ENCODE measurements at places on chromosomes 16 and 17. TPM values are rescaled to one million over a fixed set of nuclear protein-coding genes. Genes with fewer than 3 reads are reported as not detected.

GRCh38 chr16:88526906-88527185 lies 43.4 kb upstream of the ZC3H18 start:
- no peak for DNase-seq

ABCC3 gene
- 19.8 TPM for total RNA-seq

DNA sequence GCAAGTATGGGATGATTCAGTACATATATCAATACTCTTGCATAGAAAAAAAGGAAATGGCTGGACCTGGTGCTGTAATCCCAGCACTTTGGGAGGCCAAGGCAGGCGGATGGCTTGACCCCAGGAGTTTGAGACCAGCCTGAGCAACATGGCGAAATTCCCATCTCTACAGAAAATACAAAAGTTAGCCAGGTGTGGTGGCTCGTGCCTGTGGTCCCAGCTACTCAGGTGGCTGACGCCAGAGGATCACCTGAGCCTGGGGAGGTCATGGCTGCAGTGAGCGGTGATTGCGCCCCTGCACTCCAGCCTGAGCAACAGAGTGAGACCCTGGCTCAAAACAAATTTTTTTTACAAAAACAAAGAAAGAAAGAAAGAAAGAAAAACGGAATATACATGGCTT lies 7.1 kb upstream of the SGF29 start:
- no peak for DNase-seq

MLLT6 gene
- 79.7 TPM for total RNA-seq

FSCN2 gene
- 2.0 TPM for total RNA-seq

DNA sequence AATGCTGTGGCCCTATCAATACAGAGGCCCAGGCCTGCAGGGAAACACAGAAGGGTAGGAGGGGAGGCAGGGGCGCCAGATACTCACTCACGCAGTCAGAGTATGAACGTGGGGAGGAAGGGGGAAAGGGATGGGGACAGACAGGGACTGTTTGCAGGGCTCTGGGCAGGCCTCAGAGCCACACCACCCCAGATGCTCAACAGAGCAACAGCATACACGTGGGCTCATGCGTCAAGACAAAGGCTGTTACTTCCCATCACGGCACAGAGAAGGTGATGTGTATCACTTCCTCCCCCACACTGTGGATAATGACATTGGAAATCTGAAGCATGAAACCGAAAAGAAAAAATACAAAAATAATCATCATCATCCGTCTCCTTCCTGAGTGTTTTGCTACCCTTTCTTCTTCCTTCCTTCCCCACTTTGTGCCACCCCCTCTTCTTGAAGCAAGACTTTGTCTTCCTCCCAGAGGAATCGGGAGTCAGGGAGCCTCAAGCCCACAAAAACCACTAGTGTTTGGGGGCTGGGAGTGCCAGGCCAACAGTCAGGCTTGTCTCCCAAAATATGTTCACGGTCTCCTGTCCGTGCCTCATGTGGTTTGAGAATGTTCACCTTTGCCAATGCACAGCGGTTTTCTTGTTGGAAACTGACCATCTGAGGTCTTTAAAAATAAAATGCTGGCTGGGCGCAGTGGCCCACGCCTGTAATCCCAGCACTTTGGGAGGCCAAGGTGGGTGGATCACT lies 20.1 kb downstream of the SLC39A11 start:
- DNase-seq, result no peak

- no peak for DNase-seq
Measured at GRCh38 chr16:55501549-55502322, 7.1 kb upstream of the LPCAT2 start.

NPIPA2 gene
- total RNA-seq, result 3.4 TPM

ZNF205 gene
- total RNA-seq, result 8.3 TPM

TNFRSF13B gene
- not detected for total RNA-seq

DNA sequence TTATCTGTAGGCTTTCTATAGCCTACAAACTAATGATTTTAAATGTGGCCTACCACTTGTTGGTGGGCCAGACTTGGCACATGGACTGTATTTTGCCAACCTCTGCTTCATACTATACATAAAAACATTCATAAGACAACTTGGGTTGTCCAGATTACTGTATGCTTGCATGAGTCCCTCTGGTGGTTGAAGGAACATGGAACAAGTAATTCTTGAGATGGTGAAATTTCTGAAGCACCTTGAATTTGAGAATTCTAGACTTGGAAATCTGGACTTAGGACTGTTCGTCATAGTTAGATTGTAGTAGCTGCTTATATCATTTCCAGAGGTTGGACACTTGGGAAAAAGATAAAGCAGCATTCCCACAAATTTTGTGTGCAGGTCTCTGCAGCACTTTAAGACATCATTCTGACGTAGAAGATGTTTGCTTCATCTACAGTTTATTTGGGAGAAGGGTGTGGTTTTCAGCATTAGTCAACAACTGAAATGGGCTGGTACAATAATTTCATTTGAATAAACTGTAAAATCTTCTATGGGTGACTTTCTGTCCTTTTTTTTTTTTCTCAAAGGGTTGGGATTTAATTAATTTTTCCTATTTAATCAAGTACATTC lies 31.2 kb downstream of the NFATC3 start:
- no peak for DNase-seq

DNA sequence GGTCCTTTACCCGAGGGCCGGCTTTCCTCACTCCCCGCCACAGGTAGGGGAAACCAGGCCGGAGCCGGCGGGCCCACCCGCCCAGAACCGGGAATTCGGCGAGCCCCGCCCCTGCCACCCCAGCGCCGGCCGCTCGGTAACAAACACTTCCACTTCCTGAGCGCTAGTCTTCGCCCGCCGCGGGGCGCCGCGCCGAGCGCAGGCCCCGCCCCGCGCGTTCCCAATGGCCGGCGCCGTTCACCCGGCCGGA lies 224 bp upstream of the NHERF1 start:
- DNase-seq, result no peak

- DNase-seq, result peak; percentile 36
Measured at GRCh38 chr17:80751946-80752581, 207.4 kb downstream of the RPTOR start.

XYLT1 gene
- total RNA-seq, result 32.4 TPM

DNA sequence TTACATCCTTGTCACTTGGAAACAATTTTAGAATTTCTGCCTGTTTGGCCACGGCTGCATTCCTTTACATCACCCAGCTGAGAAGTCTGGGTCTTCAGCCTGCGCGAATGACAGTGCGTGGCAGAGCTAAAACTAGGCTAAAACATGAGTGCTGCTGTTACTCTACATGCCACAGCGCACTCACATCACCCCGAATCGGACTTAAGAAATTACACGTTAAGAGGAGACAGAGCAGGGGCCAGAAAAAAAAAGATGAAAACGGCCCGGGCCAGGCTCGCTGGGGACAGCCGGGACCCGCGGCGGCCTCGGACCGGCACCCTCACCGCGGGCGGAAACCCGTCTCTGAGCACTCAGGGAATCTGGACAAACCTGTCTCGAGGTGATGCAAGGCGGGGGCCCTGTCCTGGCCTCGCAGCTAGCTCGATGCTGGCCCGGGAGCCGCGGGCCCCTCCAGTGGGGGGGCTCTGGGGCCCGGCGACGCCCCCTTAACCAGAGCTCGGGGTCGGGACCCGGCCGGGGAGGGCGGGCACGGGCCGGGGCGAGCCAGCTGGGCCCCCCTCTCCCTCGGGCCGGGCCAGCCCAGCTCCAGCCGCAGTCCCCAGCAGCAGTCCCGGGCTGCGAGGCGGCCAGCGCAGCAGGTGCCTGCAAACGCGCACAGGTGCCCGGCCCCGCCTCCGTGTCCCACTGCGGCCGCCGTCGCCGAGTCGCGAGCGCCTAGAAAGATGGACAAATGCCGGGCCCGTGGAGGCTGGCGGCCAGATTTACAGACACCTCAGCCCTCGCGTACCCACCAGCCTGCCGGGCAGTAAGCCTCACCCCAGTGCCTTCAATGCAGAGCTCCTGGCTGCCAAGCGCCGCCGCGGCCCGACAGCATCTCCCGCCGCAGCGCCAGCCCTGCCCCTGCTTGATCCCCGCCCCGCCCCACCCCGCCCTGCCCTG lies at the start of gene AKTIP:
Gene AKTIP (minus strand): TSS at position 879 of the 939 bp plus-strand sequence. CDS start 2,950 bp downstream, outside the sequence.
- DNase-seq, result no peak

- DNase-seq, result peak; percentile 64
Measured at GRCh38 chr17:46968224-46968834, 10.7 kb downstream of the RPRML start.

DNA sequence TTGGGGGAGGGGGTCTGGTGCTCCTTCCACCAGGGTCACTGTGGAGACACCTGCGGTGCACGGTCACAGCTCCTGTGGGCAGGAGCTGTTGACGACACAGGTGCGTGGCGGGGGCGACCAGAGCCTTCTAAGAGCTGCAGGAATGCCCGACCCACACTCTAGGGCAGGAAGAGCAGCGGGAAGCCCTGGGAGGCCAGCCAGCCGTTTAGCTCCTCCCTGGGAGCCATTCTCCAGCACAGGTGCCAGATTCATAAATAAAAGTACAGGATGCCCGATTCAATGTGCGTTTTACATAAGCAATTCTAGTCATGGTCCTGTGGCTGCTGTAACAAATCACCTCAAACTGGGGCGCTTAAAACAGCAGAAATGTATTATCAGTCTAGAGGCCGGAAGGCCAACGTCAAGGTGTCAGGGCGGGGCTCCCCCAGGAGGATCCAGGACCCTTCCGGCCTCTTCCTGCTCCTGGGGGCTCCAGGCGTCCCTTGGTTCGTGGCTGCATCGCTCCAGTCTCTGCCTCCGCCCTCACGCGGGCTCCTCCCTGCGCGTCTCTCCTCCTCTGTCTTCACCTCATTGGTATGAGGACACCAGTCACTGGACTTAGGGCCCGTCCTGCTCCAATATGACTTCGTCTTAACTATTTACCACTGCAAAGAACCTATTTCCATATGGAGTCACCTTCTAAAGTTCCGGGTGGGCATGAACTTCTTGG lies 155.4 kb downstream of the FOXL1 start:
- peak; percentile 63 for DNase-seq

ETV4 gene
- 0.48 TPM for total RNA-seq

INO80E gene
- total RNA-seq, result 42.2 TPM

- DNase-seq, result peak; percentile 93
Measured at GRCh38 chr16:68287276-68288251, 23.2 kb downstream of the SLC7A6OS start.

- DNase-seq, result no peak
Measured at GRCh38 chr17:7644775-7645174, 6.0 kb upstream of the ATP1B2 start.

LGALS9B gene
- total RNA-seq, result not detected

DNA sequence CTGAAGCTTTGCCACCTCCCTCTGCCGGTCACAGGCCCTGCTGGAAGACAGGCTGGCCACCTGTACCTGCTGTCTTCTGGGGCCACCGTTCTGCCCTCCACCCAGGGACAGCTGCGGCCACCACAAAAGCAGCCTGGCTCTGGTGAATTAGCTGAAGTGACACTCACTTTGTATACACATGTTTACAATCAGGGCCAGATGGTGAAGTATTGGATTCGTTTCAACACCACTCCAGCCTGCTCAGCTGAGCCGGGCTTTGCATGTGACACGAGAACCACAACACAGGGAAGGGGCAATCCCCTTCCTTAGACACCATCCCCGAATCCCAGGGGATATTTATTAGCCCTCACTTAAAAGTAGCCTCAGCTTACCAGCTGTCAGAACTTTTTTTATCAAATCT lies 191.5 kb upstream of the RPL38 start:
- DNase-seq, result no peak

KRTAP17-1 gene
- total RNA-seq, result not detected

- DNase-seq, result no peak
Measured at GRCh38 chr17:44780845-44781480, 22.2 kb downstream of the ADAM11 start.

ARHGDIG gene
- 0.97 TPM for total RNA-seq

GRCh38 chr17:58232707-58233156 lies 5.7 kb upstream of the LPO start:
- DNase-seq, result no peak

RND2 gene
- 2.2 TPM for total RNA-seq

DNA sequence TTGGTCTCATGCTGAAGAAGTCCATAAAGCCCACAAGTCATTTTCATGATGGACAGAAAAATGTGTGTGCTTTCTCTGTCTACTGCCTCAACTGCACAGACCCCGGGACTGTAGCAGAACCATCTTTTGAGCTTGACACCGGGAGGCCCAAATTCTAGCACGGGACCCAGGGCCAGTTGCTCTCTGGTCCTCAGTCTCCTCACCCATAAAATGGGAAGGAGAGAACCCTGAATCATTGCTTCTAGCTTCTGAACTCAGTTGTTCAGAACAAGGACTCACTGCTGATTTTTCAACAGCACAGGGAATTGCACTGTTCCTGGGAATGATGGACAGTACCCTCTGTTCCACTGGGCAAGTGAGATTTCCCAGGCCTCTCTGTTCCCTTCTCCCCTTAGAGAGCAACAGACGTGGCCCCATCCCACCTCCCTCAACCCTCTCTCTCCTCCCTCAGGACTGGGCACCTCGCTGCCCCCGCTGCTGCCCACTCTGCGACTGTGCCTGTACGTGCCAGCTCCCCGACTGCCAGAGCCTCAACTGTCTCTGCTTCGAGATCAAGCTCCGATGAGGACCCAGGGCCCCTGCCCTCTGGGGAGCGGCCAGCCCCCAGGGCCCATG lies 2.2 kb upstream of the ALDOA start:
- no peak for DNase-seq

- DNase-seq, result no peak
Measured at GRCh38 chr17:55090079-55090492, 121.5 kb downstream of the STXBP4 start.

- DNase-seq, result peak; percentile 86
Measured at GRCh38 chr17:68290268-68290954, 516 bp downstream of the SLC16A6 start.

DNAH17 gene
- total RNA-seq, result not detected

DNA sequence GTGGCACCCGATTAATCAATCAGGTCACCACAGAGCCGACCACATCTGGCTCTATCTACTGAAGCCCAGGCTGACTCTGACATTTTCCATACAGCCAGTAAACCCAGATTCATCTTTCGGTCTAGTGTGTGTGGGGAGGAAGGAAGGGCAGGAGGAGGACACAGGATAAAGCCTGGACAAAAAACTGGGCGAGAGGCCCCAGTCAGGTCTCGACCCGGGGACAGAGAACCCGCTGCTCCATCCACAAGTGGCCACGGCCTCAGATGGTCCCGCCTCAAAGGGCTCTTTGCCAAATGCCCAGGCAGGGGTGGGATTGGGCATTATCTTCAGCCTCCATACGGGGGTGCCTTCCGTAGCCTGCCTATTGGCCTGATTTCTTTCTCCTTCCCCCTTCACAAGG lies 7.8 kb downstream of the ABR start:
- no peak for DNase-seq

GRCh38 chr16:58862334-58863021 lies 128.4 kb upstream of the GOT2 start:
- no peak for DNase-seq

GRCh38 chr16:3017794-3018506 lies at the start of gene CLDN6:
CLDN6 (minus strand) TSS chr16:3018183; CDS start chr16:3016021, 2,162 bp downstream.
- no peak for DNase-seq

DNA sequence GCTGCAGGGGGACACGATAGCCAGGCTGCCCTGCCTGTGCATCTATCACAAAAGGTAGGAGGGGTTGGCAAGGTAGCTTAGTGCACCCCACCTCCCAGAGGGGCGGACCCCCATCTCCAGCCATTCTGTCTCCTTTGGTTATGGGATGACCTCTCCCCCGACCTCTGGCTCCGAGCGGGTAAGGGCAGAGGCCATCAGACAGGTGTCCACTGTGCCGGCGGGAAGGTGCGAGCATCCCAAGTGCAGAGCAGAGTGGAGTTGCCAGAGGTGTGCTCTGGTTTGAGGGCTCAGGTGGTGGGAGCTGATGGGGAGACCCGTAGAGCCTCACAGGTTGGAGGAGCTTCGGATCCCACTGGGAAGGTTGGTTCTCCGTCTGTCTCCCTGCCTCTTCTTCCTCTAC lies 11.7 kb downstream of the LDHD start:
- DNase-seq, result no peak

All from posterior vena cava (tissue), 2 donors.